Left hindlimb (tissue), 1 donor: ENCODE measurements at places on chromosomes 1 and 21.

DNA sequence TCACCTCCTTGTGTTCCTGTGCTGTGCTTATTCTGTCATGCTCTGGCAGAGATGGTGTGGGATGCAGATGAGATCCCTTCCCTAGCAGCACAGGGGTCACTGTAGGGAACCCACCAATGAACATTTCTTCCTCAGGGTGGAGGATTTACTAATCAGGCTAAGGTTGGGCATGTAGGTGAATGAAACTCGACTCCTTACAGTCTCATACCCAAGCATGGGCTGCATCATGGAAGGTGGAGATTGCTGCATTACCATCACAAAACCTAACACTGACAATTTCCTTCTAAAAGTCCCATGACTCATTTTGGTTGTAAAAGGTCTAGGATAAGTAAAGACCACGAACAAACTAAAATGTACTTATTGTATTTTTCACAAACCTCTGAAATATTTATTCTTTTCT is 399.9 kb downstream of the DSCAM start:
- no peak for DNase-seq

DNA sequence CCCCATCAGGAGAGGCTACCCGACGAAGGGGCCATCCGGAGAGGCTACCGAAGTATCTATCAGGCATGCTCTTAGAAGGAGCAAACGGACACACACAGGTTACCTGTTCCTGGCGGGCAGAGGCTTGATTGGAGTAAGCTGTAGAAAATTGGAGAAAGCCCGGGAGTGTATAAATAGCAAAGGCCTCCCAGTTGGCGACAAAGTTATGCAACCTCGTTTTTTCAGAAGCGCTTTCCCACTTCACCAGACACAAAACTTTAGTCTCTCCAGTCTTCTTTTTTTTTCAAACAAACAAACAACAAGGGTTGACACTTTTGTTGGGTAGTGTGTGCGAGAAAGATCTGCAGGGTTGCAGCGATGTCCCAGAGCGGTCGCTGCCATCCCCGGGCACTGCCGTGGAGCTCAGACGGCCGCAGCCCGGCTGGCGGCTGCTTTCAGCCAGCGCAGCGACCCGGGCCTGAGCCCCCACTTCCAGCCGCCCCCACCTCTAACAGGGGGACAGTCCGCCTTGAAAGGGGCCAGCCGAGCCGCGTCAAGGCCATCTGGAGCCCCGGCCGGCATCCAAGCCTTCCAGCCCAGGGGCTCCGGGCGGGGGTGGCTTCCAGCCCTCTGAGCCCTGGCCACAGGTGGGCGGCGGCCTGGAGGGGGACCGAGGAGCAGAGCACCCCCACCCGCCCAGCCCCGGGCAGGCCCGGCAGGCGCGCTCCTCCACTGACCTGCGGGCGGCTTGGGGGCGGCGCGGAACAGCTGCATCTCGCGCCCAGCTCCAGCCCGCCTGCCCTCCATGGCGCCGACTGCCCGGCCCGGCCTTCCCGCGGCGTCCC is 616 bp downstream of the MCOLN3 start:
- DNase-seq, result peak; percentile 39

DNA sequence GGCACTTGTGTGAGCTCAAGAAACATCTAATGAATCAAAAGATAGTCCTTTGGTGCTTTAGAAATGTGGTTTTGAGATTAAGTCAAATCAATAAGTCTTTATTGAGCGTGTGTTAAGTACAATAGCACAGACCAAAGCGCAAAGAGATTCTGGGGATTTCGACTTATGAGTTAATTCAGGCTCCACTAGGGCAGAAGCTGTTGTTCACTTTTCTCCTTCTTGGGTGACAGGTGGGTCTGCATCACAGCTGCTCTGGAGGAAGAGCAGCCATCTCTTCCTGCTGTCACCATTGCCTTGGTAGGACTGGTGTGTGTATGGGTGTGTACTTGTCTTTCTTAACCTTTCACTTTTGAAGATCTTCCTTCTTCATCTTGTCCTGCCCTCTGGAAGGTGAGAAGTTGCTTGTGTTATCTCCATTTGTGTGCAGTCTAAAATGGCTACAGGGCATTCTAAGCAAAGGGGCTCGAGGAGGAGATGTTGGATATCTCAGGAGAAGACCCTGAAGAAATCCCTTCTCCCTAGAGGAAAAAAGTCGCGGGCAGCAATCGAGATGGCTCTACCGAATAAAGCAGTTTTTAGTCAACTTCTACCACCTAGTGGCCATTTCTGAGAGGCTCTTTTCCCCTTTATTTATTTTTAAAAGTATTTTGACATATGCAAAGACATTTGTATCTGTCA is 22.9 kb upstream of the DISC1 start:
- no peak for DNase-seq

DNA sequence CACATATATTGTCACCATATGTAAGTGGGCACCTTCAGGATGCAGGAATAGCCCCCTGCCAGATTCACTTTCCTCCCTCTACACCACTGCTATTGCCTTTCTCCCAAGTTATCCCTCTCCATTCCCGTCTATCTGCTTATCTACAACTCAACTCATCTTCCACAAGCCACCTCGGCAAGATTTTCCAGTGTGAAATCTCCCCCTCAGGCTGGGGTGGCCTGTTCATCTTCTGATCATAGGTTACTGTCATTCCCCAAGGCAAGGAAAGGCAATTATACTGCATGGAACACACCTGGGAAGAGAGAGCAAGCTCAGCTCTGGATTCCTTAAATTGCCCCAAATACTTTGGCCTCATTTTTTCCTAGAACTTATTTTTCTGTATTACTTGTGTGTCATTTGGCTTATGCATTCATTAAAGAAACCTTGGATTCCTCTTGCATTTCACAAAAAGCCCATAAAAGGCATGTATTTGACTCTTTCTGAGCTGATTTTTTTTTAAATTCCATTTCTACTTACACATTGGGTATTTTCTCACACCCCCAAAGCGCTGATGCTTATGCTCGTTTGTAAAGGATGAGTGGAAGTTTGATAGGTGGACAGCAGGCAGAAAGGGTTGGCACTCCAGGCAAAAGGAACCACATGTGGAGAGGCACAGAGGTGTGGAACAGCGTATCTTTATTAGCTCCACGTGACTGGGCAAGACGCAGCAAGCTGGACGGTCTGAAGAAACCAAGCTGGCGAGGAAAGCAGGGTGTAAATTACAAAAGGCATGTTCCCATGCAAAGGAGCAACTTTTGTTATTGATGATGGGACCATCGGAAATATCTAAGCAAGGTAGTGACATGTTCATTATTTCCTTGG is 169.7 kb upstream of the RAB4A start:
- DNase-seq, result no peak

GRCh38 chr1:220708936-220709801 is 19.0 kb downstream of the C1orf115 start:
- no peak for DNase-seq

- DNase-seq, result no peak
Measured at GRCh38 chr21:41762753-41763152, 4.1 kb downstream of the RIPK4 start.

DNA sequence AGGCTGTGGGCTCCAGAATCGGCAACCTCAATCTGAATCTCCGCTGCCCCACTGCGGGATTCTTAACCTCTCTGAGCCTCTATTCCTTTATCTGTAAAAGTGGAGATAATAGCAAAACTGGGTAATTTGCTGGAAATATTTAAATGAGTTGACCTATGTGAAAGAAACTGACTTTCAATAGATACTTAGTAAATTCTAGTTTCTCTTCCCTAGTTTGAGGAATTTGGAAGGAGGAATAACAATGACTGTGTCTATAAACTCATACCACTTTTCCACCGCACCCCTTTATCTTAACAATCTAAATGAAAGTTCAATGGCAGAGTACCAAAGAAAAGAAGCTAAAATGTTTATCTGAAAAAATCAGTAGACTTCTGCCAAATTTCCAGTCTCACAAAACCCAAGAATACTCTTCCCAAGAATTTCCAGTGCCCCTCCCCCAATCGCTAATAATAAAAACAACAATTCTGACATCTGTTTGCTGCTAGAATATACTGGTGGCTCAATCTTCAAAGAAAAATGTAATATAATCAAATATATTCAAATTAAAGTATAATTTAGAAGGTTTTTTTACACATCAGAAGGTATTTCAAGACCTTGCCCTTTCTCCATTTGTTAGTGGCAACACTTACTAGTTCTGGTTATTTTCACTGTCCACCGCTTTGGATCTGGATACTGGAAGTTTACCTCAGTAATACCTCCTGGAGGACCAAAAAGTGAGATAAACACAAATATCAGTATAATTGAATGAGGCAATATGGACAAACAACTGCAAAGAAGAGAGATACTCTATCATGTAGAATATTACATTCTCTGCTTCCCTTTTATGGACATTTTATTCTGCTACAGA is 171.2 kb downstream of the LTN1 start:
- DNase-seq, result no peak

- no peak for DNase-seq
Measured at GRCh38 chr1:9186082-9186859, 48.3 kb upstream of the H6PD start.

DNA sequence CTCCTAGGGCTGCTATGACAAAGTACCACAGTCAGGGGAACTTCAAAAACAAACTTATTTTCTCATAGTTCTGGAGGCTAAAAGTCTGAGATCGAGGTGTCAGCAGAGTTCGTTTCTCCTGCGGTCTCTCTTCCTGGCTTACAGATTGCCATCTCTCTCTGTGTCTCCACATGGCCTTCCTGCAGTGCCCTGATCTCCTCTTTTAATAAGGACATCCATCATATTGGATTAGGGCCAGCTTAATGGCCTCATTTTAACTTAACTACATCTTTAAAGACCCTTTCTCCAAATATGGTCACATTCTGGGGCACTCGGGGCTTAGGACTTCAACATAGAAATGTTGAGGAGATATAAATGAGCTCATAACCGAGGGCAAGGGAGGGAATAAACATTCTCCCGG is 12.2 kb downstream of the C1orf74 start:
- DNase-seq, result no peak

DNA sequence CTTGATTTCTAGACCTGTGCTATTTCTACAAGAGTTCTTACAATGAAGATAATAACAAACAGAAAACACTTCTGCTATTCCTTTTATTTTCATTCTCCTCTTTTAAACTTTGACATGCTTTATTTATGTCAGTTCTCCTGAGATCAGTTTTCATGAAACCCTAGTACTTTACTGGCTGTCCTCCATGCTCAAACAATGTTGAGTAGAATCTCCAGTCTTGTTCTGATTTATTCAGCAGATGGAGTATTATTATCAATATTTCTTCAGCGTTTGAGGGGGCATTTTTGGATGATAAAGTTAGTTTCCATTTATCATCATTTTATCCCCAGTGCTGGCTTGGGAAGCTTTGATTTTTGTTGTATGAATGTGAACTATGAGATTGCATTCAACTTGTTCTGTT is 85.9 kb upstream of the WARS2 start:
- DNase-seq, result no peak

DNA sequence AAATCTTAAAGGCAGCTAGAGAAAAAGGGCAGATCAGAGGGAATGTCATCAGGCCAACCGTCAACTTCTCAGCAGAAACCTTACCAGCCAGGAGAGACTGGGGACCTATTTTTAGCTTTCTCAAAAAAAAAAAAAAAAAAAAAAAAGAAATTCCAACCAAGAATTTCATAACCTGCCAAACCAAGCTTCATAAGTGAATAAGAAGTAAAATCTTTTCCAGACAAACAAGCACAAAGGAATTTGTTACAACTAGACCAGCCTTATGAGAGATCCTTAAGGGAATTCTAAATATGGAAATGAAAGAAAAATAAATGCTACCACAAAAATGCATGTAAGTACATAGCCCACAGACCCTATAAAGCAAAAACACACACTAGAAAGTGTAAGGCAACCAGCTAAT is 267.7 kb downstream of the AKT3 start:
- no peak for DNase-seq

- DNase-seq, result no peak
Measured at GRCh38 chr1:167863921-167864279, 50.0 kb downstream of the ADCY10 start.

DNA sequence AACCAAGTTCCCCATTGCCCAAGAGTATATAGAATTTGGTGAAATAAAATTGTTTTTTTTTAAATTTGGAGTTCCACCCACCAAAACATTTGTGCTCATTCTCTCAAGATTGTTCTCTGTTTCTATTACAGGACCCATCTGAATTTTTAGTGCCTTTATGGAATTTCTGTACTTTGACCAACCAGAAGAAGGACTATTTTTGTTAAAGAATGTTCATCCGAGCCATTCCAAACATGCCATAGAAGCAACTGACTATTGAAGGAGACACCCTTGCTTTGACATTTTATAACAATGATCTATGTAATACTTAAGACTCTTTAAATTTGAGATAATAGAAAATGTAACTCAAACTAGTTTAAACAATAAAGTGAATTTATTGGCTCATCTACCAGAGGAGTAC is 655.7 kb upstream of the ADAMTS5 start:
- DNase-seq, result no peak

DNA sequence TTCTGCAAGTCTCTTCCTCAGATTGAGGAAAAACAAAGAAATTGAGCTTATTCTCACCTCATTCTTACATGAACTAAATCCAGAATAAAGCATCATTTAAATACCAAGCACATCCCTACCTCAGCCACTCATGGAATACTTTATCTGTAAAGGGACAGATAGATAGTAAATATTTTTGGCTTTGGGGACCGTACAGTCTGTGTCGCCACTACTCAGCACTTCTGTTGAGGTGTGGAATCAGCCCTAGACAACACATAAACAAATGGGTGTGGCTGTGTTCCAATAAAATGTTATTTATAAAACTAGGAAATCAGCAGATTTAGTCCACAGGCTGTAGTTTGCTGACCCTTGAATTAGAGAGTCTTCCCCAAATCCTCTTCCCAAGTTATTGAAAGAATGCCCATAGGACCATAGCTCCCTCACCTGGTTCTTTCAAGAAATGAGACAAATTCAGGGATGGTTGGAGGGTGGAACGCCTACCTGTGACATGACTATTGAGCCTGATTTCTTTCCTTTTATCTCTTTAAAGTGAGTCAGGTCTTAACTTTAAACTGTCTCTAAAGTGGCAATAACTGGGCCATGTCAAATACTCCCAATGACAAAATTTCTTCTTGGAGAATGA is 878.5 kb downstream of the USP25 start:
- no peak for DNase-seq

- no peak for DNase-seq
Measured at GRCh38 chr21:38664315-38664714, 141.4 kb upstream of the ETS2 start.

- DNase-seq, result peak; percentile 63
Measured at GRCh38 chr1:15272009-15272781, 25.2 kb downstream of the FHAD1 start.

GRCh38 chr1:25430967-25431881 is 527 bp downstream of the MACO1 start:
- peak; percentile 28 for DNase-seq

- DNase-seq, result no peak
Measured at GRCh38 chr1:60769082-60769481, 313.3 kb upstream of the NFIA start.

GRCh38 chr1:201282931-201283829 is at the start of gene PKP1:
Gene PKP1, plus strand, starts transcription at chr1:201283506. Its CDS starts 197 bp downstream, at chr1:201283703.
- DNase-seq, result peak; percentile 80
